ENCODE measurements at places on chromosomes 3 and 15. TPM values are rescaled to one million over a fixed set of nuclear protein-coding genes. Genes with fewer than 3 reads are reported as not detected.

The SCG5 gene
- total RNA-seq, result 0.54 TPM

The ETV5 gene
- total RNA-seq, result 58.4 TPM

The SNX4 gene
- total RNA-seq, result 50.9 TPM

The FETUB gene
- total RNA-seq, result not detected

The SCN11A gene
- 0.18 TPM for total RNA-seq

The ATP8B4 gene
- total RNA-seq, result not detected

The TEX55 gene
- not detected for total RNA-seq

The TSC22D2 gene
- 51.5 TPM for total RNA-seq

The GDPGP1 gene
- total RNA-seq, result 5.6 TPM

The SEC22C gene
- 58.4 TPM for total RNA-seq

The CCDC13 gene
- 0.30 TPM for total RNA-seq

The KBTBD12 gene
- total RNA-seq, result not detected

The DAZL gene
- total RNA-seq, result not detected

The MYD88 gene
- total RNA-seq, result 13.3 TPM
